Germinal center (tissue), 1 donor: ENCODE measurements at places on chromosomes 12 and 14.

GRCh38 chr12:56629459-56630179 is 507 bp downstream of the BAZ2A start:
- DNase-seq = peak; percentile 39

GRCh38 chr12:23795494-23795893 is 154.0 kb downstream of the SOX5 start:
- no peak for DNase-seq

DNA sequence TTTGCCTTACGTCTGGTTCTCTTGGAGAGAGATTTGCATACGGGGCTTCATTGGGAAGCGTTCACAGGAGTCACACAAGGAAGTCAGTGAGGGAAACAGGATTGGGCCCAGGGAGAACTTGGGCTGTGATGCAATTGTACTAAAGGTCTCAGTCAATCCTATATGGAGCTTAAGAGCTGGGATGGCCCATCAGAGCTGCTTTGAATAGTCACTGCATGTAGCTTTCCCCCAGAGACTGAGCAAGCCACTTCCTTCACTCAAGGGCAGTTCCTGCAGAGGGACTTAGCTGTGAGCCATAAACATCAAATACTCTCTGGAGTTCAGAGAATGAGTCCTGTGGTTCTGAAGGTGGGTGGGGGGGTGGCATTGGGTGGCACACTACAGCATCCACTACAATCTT is 605.4 kb downstream of the MED13L start:
- DNase-seq = no peak

- DNase-seq = no peak
These were observed 42.0 kb downstream of the NCOR2 start for GRCh38 chr12:124525455-124525854.

DNA sequence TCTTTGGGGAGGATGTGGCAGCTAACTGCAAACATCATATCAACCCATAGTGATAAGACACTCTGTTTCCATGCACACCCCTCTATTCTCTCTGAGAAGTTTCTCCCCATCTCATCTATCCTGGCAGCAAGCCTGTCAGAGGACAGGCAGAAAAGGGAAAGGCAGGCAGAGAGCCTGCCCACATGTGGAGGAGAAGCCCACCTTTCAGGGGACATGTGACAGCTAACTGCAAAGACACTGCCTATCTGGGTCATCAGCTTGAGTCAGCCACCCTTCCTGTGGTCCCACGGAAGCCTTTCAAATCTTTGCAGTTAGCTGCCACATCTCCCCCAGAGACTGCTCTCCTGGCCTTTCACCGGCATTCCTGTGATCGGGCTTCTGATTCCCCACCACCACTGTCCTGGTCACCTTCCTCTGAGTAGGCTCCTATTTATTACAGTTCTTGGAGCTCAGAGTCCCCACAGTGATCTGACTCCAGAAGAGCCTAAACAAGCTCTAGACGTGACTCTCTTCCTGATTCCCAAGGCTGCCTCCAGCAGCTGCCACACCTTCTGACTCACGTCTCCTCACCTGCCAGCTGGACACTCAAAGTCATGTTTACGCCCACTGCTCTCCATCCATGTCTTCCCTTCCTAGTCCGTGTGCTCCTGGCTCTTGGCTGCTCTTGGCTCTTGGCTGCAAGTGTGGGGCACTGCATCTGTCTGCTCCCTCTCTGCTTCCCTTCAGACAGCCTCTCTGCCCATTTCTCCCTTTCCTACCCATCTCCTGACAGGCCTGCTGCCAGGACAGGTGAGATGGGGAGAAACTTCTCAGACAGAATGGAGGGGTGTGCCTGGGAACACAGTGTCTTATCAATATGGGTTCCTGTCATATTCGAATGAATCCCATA is 7.5 kb upstream of the KRT1 start:
- no peak for DNase-seq

DNA sequence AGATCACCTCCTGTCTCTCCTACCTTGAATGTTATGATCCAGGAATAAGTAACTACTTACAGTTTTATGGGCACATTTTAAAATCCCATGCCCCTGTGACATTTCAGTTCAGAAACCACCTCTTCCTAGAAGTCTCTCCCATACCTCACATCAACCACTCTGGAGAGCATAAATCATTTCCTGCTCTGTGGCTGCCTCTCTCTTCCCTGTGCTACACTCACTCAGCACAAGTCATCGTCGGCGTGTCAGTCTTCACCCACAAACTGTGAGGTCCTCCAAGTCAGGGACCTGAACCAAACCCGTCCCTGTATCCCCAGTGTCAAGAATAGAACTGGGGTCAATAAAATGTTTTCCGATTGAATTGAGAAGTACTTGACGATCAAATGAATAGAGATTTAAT is 863.3 kb downstream of the BCL11B start:
- no peak for DNase-seq

DNA sequence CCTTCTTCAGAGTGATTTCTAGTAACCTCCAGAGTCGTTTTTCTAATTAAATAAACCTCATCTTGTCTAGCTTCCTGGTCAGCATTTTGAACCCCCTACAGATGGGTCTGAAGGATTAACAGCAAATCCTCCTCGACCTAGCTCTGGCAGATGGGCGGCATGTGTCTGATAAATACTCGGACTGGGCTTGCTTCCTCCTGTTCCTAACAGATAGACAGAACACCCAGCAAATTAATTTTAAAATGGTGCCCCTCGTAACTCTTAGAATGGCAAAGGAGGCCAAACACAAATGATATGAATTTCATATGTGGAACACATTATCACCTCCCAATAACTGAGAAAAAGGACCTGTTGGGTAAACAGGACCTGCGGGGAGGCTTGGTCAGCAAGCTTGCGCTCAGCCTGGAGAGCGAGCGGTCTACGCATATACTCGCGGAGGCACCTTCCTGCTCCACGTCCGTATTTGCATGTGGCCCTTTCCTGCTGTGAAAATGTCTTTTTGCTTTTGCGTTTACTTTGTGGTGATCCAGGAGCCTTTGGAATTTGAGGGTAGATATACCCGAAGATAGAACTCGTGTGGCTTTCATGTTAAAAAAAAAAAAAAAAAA is 79.6 kb downstream of the OTX2 start:
- no peak for DNase-seq

DNA sequence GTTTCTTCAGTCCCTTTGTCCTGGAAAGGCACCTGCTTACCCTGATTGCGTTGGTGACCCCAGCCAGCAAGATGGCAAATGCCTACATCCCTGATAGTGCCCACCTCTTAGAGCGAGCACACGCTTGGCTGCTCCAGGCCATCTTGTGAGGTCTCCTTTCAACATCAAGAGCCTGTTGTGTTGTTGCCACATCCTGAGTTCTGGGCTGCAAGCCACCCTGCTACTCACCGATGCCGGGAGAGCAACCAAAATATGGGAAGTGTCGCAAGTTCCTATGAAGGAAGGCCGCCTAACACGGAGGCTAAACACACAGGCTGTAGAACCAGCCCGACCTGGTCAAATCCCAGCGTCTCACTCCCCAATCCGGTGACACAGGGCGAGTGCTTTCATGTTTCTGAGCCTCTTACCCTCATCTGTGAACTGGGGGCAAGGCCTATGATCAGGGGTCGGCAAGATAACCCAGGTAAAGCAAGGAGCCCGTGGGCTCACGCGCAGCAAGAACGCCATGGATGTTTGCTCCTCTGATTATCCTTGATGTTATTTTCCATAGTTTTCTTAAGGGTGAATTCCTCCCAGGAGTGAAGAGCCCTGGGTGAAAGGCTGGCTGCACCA is 98.4 kb downstream of the LGMN start:
- no peak for DNase-seq

DNA sequence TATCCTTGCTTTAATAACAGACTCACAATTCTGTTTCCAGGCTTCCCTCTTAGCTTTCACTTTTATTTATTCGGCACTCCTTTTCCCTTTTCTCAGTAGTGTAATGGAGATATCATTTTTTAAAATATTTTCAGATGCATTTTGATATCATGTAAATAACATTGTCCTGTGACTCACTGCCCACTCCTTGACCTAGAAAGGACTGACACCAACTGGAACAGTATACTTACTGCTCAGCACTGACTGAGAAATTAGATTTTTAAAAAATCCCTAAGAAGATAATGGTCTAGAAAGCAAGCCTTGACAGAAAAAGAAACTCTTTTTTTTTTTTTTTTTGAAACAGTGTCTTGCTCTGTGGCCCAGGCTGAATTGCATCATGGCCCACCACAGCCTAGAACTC is 118.0 kb upstream of the FSCB start:
- no peak for DNase-seq

GRCh38 chr14:31660191-31660590 is 99.0 kb downstream of the NUBPL start:
- no peak for DNase-seq
